Kidney (tissue), 22 donors: ENCODE measurements at places on chromosomes 13 and 19. TPM values are rescaled to one million over a fixed set of nuclear protein-coding genes. Genes with fewer than 3 reads are reported as not detected.
A peak's percentile ranks its signal among the peaks of the same experiment; 100 is the strongest.

- no peak for DNase-seq
Measured at GRCh38 chr13:83168590-83168989, 713.7 kb downstream of the SLITRK1 start.

- DNase-seq, result peak; percentile 50
Measured at GRCh38 chr19:46373491-46374359, 26.8 kb downstream of the PPP5C start.

GRCh38 chr19:30214651-30215051 is 157.5 kb upstream of the ZNF536 start:
- DNase-seq, result no peak

- DNase-seq, result no peak
Measured at GRCh38 chr13:77489566-77490337, 45.8 kb upstream of the SCEL start.

GRCh38 chr19:3873151-3873550 is 4.3 kb upstream of the ZFR2 start:
- DNase-seq, result no peak

GRCh38 chr19:41233748-41234240 is 14.8 kb downstream of the AXL start:
- no peak for DNase-seq

GRCh38 chr13:76816394-76816793 is 69.8 kb downstream of the KCTD12 start:
- DNase-seq, result no peak

DNA sequence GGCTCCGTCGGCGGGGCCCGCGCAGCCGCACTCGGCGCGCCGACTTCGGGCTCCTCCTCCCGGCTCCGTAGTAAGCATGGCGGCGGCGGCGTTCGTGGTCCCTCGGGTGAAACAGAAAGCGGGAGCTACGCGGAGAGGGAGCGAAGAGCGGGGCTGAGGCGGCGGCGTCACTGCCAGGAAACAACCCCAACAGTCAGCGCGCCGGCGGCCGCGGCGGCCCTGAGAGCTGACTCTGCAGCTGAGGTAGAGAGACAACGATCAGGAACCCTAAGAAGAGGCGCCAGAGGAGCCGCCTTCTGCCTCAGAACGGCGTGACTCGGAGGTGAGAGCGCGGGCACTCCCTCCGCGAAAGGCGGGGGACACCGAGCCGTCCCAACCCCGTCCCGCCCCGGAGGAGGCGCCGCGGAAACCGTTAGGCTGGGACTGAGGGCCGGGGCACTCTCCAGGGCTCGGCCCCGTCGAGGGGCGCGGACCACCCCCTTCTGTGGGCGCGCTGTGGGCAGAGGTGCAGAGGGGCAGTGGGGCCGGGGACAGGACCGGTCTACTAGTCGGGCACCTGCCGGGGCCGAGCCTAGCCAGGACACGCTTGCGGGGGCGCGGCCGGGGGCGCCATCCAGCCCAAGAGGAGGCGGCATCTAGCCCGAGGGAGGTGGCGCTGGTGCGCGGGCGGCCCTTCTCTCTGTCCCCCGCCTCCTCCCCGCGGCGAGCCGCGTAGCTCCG is at the start of gene FNDC3A:
FNDC3A (plus strand) TSS at position 57 of the 720 bp plus-strand sequence. CDS start 30,279 bp downstream, outside the sequence.
- DNase-seq, result peak; percentile 91

DNA sequence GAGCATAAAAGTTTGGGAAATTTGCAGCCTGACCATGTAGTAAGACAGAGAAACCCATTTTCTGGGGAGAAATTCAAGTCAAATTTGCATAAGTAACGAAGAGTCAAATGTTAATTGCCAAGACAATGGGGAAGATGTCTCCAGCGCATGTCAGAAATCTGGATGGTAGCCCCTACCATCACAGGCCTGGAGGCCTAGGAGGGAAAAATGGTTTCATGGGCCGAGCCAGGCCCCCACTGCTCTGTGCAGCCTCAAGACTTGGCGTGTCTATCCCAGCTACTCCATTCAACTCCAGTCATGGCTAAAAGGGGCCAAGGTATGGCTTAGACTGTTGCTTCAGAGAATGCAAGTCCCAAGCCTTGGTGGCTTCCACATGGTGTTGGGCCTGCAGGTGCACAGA is 269.8 kb downstream of the RFC3 start:
- DNase-seq, result no peak

- DNase-seq, result no peak
Measured at GRCh38 chr13:69955271-69955670, 152.4 kb upstream of the ATXN8OS start.

DNA sequence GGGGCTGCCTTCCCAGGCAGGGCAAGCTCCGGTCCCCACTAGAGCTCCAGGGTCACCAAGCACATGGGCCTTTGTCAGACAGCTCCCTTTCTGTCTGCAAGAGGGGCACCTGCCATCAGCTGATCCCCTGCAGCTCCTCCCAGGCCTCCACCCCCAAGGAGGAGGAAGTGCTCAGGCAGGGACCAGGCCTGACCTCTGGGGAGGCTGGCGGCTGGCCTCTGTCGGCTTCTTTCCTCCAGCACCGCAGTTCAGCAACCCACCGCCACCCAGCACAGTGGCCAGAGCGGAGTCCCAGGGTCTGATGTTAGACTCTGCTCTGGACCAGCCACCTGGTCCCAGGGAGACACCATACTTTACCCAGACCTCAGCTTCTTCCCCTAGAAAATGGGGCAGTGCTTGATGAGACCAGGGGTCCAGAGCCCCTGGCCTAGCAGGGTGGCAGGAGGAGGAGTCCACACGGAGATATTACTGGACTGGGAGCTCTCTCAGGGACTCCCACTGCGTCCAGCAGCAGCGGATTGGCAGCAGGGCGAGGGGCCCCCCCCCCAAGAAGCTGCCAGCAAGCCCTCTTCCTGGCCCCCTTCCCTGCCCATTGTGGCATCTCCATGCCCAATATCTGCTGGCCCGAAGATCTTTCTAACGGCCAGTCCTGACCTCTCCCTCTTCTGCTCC is 24.1 kb downstream of the NKPD1 start:
- no peak for DNase-seq

- DNase-seq, result peak; percentile 89
Measured at GRCh38 chr19:54430306-54431254, 15.3 kb downstream of the TTYH1 start.

DNA sequence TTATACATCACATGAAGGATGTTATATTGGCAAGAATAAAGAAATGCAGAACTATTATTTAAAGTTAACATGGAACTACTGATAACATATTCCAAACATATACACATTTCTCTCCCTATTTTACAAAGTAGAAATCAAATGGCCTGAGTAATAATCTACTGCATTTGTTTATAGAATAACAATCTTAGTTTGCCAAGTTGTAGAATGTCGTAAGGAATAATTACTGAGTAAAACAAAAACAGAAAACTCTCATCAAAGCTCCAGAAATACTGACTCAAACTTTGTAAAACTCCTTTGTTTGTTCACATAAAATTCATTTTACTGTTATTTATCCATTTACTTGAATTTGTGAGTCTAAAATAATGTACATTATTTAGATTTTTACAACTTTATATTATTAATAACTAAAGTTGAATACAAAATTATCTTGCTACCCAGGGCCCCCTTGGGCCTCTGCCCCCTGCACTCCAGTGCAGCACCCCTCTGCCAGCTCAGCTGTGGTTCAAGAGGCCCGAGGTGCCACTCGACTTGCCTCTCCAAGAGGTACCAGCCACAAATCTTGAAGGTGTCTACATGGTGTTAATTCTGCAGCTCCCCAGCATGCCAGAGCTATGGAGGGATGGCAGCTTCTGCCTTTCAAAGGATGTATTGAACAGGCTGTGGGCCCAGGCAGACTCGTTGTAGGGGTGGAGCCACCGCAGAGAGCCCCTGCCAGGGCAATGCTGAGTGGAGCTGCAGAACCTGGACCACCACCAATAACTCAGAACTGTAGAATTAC is 2819.7 kb downstream of the PCDH9 start:
- DNase-seq, result no peak

- DNase-seq, result no peak
Measured at GRCh38 chr13:113730258-113730691, 28.8 kb upstream of the TMEM255B start.

DNA sequence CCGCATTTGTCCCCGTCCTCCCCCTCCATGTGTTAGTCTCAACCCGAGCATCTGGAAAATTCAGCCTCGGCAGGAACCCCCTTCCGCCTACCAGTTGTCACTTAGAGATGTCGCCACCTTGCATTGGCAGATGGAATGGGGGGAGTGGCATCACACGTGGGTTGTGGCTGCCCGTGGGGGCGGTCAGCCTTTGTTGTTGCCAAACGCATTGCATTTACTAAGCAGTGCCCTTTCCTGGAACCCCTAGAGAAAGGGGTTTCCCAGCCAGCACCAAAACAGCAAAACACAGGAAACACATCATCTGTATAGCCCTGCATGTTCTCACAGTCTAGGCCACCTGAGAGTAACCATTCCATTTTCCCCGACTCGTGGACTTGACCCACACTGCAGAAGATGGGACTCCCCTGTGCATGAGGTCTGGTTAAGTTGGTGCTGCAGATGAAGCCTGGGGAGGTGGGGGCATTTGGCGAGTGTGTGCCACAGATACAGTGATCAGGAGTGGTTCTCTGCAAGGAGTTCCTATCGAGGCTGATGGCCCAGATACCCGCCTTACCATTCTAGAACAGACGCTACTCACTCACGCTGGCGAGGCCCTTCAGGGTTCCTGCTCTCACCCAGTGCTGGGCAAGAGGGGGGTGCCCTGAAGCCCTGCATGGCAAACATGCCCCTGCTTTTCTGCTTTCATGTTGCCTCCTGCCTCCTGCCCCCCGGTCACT is 38.3 kb downstream of the TMED1 start:
- DNase-seq, result no peak

- DNase-seq, result no peak
Measured at GRCh38 chr13:40026741-40027140, 371.3 kb downstream of the COG6 start.

DNA sequence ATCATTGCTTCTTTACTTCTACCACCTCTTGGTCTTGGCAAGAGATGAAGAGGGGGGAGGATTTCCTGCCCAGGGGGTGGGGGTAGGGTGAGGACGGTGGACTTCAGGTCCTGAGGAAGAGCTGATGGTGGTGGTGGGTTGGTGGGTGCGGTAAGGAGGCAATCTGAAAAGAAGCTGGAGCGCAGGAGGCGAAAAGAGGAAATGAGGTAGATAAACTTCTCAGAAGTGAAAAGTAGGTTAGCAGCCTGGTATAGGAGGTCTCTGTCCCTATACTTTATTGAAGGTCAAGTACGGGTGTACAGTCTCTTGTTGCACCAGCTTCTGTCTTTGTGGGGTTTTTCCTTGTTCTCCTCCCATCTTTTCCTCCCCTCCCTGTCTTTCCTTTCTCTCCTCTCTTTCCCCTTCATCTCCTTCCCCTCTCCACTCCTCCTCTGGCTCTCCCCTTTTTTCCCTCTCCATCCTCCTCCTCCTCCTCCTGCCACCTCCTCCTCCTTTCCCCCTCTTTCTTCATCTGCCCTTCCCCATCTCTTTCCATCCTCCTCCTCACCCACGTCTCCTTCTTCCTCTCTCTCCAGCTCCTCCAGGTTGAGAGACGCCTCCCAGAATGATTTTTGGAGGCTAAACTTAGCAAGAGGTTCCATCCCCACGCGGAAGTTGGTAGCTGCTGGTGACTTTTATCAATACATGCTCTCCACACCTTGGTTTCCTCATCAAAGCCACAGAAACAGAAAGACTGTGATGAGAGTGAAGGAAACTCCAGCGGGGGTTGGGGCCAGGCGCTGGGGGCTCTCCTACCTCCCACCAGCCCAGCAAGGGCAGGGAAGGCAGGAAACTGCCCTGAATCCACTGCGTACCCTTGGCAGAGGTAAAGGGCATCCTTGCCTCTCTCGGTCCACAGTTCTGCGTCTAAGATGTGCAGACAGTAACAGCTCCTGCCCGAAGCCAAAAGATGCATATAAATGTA is 15.3 kb downstream of the TNFSF14 start:
- no peak for DNase-seq

DNA sequence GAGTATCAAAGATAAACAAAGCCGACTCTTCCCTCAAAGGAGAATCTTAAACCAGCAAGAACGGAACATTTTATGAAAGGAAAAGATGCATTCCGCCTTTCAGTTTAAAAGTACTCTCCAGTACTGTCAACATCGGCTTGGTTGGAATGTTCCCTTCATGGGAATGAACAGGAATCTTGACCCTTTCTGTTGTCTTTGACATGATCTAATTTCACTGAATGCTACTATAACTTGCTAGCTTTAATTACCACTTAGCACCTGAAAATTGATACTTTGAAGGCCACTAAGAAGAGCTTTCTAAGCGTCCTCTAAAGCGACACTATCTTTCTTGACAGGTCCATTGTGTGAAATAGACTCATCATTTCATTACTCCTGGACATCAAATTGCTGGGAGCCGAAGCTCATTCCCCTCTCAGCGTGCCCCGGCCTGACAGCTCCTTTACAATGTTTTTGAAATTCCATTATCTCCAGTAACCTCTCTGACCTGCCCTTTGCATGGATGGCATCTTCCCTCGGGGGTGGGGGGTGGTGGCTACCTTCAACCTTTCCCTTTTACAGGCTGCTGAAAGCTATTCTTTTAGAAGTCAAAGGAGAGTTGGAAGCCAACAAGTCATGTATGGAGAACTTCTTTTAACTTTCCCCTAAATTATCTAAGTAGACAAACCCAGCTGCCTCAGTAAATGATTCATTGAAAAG is 67.9 kb downstream of the EFNB2 start:
- peak; percentile 80 for DNase-seq

- DNase-seq, result peak; percentile 15
Measured at GRCh38 chr19:31064491-31064890, 284.7 kb downstream of the TSHZ3 start.

DNA sequence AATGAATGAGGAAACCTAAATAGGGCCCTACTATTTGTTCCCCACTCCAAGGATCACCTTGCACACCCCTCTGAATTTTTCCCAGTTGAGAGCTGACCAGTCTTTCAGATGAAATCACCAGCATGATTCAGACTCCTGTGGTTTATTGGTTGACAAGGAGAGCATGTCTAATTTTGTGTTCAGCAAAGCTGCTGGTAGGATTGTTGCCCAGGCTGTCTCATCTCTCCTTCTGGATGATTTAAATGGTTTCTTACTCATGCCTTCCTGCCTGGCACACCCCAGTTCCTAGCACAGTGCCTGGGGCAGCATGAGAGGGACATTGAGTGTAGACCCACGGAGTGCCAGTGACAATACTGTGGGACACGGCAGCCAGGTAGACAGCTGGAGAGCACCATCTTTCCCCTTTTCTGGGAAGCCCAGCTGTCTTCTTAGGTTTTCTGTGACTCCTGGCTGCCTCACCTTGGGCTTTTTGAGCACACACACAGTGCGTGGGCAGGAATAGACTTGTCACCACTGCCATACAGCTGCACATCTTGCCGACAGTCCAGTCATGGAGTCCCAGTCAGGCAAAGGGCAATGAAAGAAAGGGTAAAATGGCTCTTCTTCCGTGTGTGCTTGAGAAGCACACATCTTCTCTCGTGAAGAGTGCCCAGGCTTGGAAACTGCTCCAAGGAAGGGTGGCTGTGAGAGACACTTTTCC is 12.3 kb downstream of the FGF9 start:
- no peak for DNase-seq

GRCh38 chr19:53942001-53942786 is 20.5 kb upstream of the CACNG8 start:
- no peak for DNase-seq

The NUDT15 gene
- polyA plus RNA-seq, result 19.7 TPM

The SSBP4 gene
- 74.9 TPM for polyA plus RNA-seq

The CEBPA gene
- 6.6 TPM for polyA plus RNA-seq

The SIGLEC6 gene
- not detected for polyA plus RNA-seq
